ENCODE measurements at places on chromosomes 2 and 18. TPM values are rescaled to one million over a fixed set of nuclear protein-coding genes. Genes with fewer than 3 reads are reported as not detected.

The STAT4 gene
- 1.2 TPM for total RNA-seq

The B3GNT2 gene
- 15.3 TPM for total RNA-seq

- no peaks in the 10 kb centered on the region for H3K36me3 ChIP-seq
- no peak overlapping the region for H3K27ac ChIP-seq
- DNase-seq, result no peak
- no peaks in the 10 kb centered on the region for H3K4me1 ChIP-seq
- peaks cover 4% of the 10 kb centered on the region for H3K27me3 ChIP-seq
- no peak overlapping the region for H3K4me3 ChIP-seq
These were observed 9.7 kb downstream of the SPP2 start for GRCh38 chr2:234060236-234060635.

DNA sequence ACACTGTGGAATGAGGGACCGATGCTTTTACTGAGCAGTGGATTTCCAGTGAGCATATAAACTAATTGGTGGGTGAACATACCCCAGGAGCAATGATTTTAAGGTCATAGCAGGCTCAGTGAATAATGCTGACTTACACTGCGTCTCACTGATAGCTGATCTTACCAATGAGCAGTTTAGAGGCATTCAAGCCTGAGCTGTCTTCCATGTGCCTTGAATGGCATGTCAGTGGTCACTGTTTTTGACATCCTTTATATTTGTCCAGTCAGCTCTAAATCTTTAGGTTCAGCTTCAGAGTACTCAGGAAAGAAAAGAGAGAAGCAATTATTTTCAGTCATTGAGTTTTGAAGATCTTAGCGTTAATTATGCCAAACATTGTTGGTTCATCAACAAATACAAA lies 88.3 kb downstream of the CAMKMT start:
- no peak overlapping the region for H3K4me3 ChIP-seq
- peaks cover 5% of the 10 kb centered on the region for H3K36me3 ChIP-seq
- no peak for DNase-seq
- no peaks in the 10 kb centered on the region for H3K4me1 ChIP-seq
- no peaks in the 10 kb centered on the region for H3K27me3 ChIP-seq
- H3K27ac ChIP-seq, result no peak overlapping the region

- H3K27ac ChIP-seq, result peak overlapping the region; percentile 3
- DNase-seq, result peak; percentile 6
- H3K4me1 ChIP-seq, result peaks cover 11% of the 10 kb centered on the region
- H3K36me3 ChIP-seq, result no peaks in the 10 kb centered on the region
These were observed 72.0 kb upstream of the NEUROD1 start for GRCh38 chr2:181752301-181752700.

DNA sequence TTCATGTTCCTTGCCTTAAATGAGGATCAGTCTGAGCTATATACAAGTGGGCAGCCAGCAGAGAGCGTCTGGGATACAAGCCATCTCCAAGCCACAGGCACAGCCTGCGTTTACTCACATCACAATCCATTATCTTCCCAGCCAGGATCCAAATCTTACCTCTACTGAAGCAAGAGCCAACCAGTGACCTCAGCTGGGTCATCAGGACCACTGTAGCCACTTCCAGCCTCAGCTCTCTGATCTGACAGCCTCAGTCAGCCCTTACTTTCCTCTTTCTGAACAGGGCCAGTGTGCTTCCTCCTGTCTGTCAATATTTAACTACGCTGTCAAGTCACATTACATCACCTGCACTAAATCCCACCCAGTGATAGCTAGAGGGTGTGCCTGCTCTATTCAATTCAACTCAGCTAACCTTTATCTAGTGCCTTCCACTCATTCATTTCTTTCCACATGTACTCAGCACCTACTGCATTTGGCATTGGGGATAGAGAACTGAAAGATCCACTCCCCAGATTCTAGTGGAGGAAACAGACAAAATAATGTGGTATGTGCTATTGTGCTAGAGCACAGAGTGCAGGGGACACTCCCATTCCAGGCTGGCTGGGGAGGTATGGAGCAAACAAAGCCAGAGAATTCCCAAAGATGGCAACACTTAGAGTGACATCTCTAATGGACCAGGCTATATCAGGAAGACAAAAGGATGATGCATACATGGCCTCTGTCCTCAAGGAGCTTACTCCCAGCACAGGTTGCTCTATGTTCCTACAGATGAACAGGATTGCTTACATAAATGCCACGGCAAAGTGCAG lies 146.5 kb downstream of the NCKAP5 start:
- H3K4me1 ChIP-seq, result no peaks in the 10 kb centered on the region
- H3K27ac ChIP-seq, result no peak overlapping the region
- H3K36me3 ChIP-seq, result no peaks in the 10 kb centered on the region
- no peak for DNase-seq
- H3K4me3 ChIP-seq, result no peak overlapping the region
- H3K27me3 ChIP-seq, result peaks cover 14% of the 10 kb centered on the region

DNA sequence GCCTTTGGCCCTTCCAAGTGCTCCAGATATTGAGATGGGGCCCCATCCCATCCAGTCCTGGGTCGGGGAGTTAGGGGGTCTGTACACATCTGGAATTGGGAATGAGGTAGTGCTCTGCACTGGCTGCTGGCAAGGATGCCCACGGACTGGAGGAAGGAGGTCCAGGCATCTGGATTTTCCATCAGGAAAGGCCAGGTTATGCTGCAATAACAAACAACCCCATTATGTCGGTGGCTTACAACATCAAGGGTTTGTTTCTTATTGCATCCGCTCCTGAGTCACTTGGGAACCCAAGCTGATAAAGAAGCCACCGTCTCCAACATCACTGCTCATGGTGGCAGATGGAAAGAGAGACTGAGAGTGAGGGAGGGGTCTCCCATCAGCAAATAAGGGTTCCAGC lies 229.9 kb downstream of the TFCP2L1 start:
- H3K4me3 ChIP-seq, result no peak overlapping the region
- no peak overlapping the region for H3K27ac ChIP-seq
- peaks cover 6% of the 10 kb centered on the region for H3K36me3 ChIP-seq

GRCh38 chr2:171279983-171280790 lies 119.5 kb upstream of the TLK1 start:
- no peak overlapping the region for H3K27ac ChIP-seq
- no peaks in the 10 kb centered on the region for H3K27me3 ChIP-seq
- no peak overlapping the region for H3K4me3 ChIP-seq
- no peak for DNase-seq

- H3K4me3 ChIP-seq, result peak overlapping the region; percentile 53
- peak overlapping the region; percentile 55 for H3K27ac ChIP-seq
- peaks cover 19% of the 10 kb centered on the region for H3K36me3 ChIP-seq
- peaks cover 3% of the 10 kb centered on the region for H3K27me3 ChIP-seq
These were observed 55.4 kb upstream of the MAP2 start for GRCh38 chr2:209368406-209368805.

- no peaks in the 10 kb centered on the region for H3K4me1 ChIP-seq
- H3K27me3 ChIP-seq, result no peaks in the 10 kb centered on the region
- no peaks in the 10 kb centered on the region for H3K36me3 ChIP-seq
- no peak overlapping the region for H3K27ac ChIP-seq
These were observed 129.9 kb upstream of the CHST9 start for GRCh38 chr18:27314996-27315395.

Measured in HFFc6 (cell line).